ENCODE measurements at places on chromosomes 3 and 15. TPM values are rescaled to one million over a fixed set of nuclear protein-coding genes. Genes with fewer than 3 reads are reported as not detected.

The ACTRT3 gene
- 0.31 TPM for polyA plus RNA-seq

The MEGF11 gene
- polyA plus RNA-seq = not detected

The IL17RE gene
- polyA plus RNA-seq = 9.2 TPM

The FRG2C gene
- polyA plus RNA-seq = not detected

The TMEM158 gene
- 5.6 TPM for polyA plus RNA-seq

The CPA3 gene
- 0.28 TPM for polyA plus RNA-seq

The EPB42 gene
- not detected for polyA plus RNA-seq

The CCR2 gene
- 0.39 TPM for polyA plus RNA-seq

The C3orf20 gene
- not detected for polyA plus RNA-seq

The IL5RA gene
- not detected for polyA plus RNA-seq

The TNNC1 gene
- 1.3 TPM for polyA plus RNA-seq
